ENCODE measurements at places on chromosomes 12 and 14.

DNA sequence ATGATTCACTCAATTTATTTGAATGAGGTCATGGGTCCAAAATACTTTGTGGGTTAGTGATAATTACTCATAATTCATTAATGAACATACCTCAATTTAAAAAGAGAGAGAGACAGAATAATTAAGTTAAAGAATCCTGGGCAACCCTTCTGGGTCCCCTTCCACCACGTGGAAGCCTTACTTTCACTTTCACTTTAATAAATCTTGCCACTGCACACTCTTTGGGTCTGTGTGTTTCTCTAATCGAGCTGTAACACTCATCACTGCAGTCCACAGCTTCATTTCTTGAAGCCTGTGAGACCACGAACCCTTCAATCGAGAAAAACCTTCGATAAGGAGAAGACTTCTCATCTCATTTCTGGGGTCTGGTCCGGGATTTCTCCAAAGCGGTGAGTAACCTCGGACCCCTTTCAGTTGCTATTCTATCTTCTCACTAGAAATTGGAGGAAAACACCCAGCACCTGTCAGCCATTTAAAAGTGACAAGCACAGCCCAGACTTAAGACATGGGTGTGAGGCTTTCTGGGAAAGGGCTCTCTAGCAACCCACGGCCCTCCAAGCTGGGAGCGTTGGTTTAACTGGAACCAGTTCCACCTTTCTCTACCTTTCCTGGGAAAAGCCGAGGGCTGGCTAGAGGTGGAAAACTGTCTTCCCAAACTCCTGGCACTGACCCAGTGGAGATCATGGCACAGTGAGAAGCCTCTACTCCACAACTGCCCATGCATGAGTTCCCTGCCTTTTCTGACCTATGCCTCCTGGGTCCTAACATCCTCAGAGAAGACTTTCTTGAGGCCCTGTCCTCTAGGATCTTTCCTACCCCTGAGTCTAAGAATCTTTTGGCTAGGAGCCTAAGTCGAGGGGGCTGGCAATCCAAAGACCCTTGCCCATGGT lies 148.8 kb upstream of the ATF7IP start:
- DNase-seq, result no peak

GRCh38 chr14:32366256-32366879 lies 37.3 kb downstream of the AKAP6 start:
- DNase-seq, result no peak

DNA sequence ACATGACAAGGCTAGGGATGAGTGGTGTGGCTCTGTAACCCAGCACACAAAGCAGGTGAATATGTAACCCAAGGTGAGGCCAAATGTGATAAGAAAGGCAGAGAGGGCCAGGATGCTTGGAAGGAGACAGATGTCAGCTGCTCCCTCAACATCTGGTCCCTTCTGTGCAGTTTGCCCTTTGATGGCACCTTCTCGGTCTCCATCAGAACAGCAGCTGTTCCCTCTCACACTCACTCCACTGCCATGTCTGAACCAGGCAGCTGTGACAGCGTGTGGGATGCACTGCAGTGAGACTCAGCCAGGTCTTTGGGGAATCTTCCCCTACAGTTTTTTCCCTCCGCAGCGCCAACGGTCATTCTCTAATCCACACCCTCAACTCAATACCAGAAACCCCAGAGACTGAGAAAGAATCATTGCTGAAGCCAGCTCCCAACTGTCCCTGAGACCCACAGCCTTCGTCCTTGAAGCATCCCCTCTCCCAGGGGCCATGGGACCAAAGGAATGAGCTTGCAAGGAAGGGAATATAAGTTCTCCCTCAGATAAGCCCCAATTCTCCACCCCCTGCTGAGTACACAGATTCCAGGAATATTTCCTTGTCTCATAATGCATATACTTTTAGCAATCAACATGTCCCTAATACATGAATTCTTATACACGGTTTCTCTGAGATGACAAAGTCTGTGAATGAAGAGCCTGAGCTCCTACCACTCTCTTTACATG lies 230.0 kb downstream of the GLT1D1 start:
- no peak for DNase-seq

DNA sequence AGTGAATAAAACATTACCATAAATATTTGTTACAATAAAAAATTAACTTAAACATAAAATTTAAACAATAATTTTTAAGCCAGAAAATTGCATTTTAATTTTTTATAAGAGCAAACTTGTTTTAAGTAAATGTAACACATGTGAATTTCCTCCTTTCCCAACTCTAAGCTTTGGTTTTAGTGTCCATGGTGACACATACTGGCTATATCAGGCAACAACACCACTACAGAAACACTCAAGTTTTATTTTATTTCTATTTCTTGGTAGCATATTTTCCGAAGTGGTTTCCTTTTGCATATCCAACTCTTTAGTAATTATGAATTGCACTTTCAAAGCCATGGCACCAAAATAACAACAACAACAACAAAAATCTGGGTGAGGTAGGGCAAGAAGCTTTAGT lies 2.2 kb downstream of the NELL2 start:
- DNase-seq, result peak; percentile 48

GRCh38 chr12:68425998-68426397 lies 93.8 kb upstream of the MDM1 start:
- DNase-seq, result no peak

DNA sequence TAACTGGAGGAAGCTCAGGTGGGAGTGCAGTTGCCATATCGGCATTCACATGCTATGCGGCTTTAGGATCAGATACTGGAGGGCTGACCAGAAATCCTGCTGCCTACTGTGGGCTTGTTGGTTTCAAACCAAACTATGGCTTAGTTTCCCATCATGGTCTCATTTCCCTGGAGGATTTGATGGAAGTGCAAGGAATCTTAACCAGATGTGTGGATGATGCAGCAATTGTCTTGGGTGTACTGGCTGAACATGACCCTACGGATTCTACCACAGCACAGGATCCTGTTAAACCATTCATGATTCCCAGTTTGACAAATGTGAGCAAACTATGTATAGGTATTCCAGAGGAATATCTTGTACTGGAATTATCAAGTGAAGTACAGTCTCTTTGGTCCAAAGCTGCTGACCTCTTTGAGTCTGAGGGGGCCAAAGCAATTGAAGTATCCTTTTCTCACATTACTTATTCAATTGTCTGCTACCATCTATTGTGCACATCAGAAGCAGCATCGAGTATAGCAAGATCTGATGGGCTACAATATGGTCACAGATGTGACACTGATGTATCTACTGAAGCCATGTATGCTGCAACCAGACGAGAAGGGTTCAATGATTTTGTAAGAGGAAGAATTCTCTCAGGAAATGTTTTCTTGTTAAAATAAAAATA lies 42.9 kb downstream of the RALGAPA1 start:
- DNase-seq, result no peak

DNA sequence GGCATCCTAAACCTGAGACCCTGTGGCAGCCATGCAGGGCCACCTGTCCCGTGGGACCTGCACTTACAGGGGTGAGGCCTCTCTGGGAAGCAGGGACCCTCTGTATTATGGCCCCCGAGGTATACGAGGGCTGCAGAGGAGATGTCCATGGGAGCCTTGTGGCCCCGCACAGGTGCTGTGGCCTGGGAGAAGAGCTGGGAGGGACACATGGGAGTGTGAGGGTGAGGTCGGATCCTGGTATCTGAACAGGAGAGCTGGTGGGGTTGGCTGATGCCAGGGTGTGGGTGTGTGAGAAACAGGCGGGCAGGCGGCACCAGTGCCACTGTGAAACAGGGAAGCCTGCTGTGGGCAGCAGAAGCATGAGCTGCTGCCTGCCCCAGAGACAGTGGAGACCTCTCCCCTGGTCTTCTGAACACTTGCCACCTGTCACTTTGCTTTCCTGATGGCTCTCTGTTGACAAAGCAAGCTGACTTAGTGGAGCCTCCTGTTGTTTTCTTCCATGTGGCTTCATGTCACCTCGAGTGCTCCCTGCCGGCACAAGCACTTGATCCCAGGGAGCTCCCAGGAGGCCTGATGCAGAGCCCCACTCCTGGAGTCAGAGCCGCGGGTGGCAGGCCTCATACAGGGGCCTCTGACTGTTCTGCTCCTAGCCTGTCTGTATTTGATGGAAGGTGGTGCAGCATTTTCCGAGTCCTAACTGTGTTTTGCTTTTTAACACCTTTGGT lies 19.8 kb upstream of the AMN start:
- DNase-seq, result no peak

DNA sequence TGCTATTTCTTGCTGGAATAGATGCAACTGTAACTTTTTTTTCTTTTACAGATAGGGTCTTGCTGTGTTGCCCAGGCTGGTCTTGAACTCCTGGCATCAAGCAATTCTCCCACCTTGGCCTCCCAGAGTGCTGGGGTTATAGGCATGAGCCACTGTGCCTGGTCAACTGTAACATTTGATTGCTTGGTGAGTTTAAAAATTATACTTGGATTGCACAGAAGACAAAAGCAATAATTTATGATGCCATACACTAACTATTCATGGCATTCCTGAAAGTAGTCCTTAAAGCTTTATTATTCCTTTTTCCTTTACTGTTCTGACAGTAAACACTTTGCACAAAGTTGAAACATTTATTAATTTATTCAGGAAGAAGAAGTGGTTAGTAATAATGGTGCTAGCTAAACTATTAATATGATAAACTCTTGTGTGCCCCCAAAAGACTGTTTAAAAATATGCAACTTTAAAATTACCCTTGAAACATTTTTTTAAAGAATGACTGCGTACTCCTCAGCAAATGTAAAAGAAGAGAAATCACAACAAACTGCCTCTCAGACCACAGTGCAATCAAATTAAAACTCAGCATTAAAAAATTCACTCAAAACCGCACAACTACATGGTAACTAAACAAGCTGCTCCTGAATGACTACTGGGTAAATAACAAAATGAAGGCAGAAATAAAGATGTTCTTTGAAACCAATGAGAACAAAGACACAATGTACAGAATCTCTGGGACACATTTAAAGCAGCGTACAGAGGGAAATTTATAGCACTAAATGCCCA lies 8.3 kb downstream of the PTPRB start:
- DNase-seq, result no peak

- no peak for DNase-seq
These were observed 87.3 kb upstream of the E2F7 start for GRCh38 chr12:77152623-77153193.

GRCh38 chr12:33205981-33206380 lies 233.6 kb downstream of the SYT10 start:
- no peak for DNase-seq
